NCI-H2029 treated with DMSO at 0.1 percent for 48 hours (cell line): ENCODE measurements at places on chromosomes 7 and 10.
A peak's percentile ranks its signal among the peaks of the same experiment; 100 is the strongest.

DNA sequence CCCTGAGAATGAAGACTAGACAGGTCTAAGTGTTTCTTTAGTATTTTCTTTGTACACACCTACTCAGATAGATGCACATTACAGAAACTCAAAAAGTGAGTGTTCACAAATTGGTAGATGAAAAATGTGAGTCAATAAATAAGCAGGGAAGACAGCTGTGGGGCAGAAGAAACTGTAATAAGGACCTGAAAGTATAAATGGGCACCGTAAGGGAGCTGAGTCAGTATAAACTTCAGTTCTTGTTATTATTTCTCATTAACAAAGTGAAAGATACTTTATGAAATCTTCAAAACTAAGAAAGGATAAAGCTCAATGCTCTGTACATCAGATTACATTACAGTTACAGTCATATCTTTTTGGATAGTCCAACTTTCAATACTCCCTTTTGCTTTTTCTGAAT, 2.5 kb downstream of the MTPN start:
- DNase-seq = no peak

- no peak for DNase-seq
Observed at GRCh38 chr7:100152404-100152803, 3.7 kb downstream of the LAMTOR4 start.

GRCh38 chr10:4691776-4692175, 134.2 kb upstream of the AKR1E2 start:
- DNase-seq = no peak

GRCh38 chr10:118842843-118843624, 88.3 kb upstream of the CACUL1 start:
- no peak for DNase-seq

DNA sequence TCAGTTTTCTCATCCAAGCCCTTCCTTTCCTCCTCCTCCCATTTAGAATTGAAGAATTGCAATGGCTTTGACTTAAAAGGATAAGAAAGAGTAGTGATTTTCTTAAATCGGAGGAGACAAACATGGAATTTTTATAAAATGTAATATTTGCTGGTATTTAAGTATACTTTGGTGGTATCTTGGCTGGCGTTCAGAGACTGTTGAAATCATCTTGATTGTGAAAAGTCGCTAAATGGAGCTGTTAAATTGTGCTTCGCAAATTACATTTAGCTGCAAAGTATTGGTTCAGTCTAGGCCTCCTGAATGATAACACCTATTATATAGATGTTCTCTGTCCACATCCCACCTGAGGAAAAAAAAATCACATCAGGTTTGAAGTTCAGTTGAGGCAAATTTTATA, 81.8 kb downstream of the ARID5B start:
- DNase-seq = no peak

DNA sequence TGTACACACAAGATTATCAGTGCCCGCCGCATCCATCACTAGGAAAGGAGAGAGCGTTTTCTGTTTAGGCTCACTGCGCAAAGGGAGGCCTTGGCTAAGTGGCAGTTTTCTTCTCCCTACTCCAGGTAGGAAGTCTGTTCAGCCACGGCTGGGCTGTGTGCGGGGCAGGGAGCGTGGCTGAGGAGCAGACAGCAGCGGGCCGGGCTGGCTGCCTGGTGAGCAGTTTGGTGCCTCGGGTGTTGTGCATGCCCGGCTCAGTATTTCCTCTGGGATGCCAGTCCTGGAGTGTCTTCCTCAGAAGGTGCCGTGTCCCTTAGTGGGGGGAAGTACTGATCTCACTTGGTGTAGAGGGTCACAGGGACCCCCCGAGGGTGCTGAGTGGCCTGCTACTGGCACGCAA, 114.4 kb downstream of the NT5C2 start:
- DNase-seq = no peak

DNA sequence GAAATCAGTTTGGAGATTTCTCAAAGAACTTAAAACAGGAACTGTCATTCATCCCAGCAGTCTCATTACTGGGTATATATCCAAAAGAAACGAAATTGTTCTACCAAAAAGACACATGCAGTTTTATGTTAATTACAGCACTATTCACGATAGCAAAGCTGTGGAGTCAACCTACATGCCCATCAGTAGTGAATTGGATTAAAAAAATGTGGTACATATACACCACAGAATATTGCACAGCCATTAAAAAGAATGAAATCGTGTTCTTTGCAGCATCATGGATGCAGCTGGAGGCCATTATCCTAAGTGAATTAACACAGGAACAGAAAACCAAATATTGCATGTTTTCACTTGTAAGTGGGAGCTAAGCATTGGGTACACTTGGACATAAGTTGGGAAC, 158.9 kb downstream of the CDK14 start:
- DNase-seq = no peak

DNA sequence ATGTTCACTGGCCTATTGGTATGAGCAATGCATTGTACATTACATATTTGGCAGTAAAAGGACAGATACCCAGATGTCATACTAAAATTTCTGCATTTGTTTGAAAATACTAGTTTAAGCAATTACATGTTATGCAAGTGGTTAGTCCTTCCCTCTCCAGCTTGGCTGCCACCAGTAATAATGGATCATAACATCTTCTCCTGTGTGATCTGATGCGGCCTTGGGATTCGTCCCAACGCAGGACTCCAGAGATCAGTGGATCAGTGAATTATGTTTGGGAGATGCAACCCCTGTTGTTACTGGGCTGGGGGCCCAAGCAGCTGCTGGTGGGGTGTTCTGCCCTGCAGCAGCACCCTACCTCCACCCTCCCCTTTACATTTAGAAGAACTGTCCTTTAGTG, 11.2 kb upstream of the PDK4 start:
- DNase-seq = no peak

- DNase-seq = peak; percentile 74
Observed at GRCh38 chr7:51162724-51163329, 153.8 kb downstream of the COBL start.

GRCh38 chr10:74194545-74194944, 43.5 kb downstream of the ADK start:
- DNase-seq = no peak

DNA sequence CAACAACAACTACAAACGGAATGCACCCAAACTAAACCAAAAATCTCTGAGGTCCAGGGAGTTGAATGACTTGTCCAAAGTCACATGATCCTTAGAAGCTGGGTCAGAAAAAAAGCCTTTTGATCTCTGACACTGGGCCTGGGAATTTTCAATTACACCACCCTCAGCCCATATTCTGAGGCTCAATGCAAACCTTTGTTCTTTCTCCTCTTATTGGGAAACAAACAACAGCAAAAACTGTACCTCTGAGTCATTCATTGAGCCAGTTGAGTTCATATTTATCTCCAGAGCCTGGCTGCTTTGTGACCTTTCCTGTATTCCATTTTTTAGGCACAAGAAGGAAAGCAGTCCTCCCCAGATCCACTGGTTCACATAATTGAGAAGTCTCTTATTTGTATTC, 51.2 kb upstream of the SORCS1 start:
- no peak for DNase-seq

DNA sequence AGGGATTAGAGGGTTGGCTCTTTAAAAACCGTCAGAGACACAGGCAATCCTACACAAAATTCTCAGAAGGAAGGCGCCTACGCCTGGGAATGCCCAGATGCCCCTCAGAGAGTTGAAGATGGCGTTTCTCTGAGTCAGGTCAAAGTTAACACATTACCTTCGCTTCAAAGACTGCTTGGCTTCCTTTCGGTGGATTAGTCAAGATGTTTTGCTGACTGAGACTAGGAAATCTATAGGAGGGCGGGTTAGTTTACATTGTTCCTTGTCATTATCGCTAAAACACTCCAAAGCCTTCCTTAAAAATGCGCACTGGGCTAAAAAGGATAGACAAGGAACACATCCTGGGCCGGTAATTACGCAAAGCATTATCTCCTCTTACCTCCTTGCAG, 995 bp upstream of the CFTR start:
- DNase-seq = no peak

DNA sequence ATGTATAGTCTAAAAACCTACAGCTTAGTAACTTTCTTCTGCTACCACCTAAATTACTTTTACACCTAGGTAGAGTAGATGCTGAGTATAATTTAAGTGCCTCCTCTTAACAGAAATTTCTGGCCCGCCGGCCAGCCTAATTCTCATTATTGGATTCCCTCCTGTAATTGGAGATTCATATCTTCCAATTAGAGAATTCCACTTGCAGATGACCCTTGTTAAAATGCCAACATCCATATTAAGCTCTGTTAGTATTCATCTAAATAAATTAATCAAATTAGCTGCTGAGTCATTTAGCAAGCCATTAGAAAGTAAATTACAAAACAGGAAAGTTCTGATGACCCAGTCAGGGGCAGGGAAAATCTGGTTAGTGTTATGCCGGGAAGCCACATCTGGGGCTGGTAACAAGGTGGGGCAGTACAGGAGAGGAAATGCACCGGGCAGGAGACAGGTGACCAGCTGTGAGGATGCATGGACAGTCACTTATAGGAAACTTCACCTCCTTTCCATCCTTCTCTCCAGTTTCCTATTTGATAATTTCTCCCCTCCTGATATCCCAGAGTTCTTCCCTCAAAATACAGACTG, 82.8 kb downstream of the ORC5 start:
- no peak for DNase-seq

DNA sequence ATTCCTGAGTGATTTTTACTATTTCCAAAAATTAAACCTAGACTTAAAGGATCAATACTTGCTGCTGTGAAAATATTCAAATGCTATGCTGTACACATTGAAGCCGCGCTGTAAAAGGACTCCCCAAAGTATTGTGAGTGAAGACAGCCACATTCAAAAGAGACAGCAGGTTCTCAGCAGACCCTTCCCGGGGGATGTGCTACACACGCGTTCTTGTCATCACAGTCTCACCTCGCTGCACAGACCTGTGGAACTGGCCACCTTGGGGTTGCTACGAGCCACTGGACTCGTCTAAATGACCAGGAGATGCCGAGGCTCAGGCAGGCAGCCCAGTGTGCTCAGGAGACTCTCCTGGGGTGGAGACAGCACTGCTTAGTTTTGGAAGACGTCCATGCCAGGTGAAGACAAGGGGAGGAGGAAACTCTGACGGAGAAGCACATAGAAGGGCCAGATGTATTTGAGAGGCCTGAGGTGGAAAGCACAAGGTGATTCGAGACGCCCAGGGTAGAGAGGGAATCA, 367.7 kb upstream of the SHH start:
- DNase-seq = no peak

DNA sequence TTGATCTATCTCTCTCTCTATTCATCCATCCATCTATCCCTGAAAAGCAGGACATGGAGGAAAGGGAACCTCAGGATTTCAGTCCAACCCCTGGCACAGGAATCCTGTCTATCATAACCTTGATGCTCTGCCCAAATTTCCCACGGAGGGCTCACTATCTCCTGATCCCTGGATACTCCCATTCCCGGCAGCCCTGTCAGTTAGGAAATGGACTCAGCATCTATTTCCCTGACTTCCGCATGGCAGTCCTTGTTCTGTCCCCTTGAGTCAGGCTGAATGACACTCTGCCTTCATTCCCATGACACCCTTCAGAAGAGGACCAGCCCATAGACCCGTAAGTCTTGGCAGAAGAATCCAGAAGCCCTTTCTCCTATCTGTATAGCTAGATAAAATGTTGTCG, 77.7 kb downstream of the VWA2 start:
- DNase-seq = no peak

GRCh38 chr7:117085769-117086463, 132.6 kb downstream of the ST7 start:
- no peak for DNase-seq

- no peak for DNase-seq
Observed at GRCh38 chr7:81075150-81075549, 156.3 kb upstream of the SEMA3C start.

DNA sequence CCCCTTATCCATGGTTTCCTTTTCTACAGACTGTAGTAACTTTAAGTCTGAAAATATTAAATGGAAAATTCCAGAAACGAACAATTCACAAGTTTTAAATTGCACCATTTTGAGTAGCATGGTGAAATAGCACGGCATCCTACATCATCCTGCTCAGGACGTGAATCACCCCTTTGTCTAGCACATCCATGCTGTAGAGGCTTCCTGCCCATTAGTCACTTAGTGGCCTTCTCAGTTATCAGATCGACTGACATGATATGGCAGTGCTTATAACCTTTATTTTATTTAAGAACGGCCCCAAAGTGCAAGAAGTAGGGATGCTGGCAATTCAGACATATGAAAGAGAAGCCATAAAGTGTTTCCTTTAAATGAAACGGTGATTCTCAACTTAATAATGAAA, 82.7 kb downstream of the CPXM2 start:
- no peak for DNase-seq

DNA sequence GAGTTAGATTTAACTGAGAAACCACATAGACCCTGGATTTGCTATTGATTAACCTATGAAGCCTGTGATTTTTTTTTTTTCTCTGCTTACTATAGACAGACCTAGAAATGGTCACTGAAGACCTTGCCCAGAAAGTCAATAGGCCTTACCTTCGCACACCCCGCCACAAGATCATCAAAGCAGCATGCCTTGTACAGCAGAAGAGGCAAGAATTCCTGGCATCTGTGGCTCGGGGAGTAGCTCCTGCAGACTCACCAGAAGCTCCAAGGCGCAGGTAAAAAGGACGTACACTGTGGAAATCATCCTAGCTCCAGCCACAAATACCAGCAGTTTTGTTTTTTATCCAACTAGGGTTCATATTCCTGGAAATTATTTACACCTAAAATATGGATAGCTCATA, 56.2 kb upstream of the GATAD1 start:
- DNase-seq = no peak

DNA sequence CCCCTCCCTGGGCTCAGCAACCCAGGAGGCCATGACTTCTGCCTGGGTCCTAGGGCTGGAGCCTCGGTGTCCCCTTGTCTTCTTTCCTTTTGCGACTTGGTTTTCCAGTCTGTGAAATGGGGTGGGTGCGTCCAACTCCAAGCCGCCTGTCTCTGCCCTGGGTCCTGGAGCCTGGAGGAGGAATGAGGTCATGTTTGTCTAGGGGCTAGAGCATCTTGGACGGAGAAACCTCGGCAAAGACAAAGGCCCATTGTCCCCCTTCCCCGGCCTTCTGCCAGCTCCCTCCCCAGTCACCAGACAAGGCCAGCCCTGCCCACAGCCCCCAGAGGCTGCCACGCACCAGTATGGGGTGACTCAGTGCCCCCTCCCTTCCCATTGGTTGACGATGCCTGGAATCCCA, 39.8 kb upstream of the ELN start:
- DNase-seq = no peak

GRCh38 chr7:158548726-158549125, 38.9 kb downstream of the PTPRN2 start:
- no peak for DNase-seq
